Activated CD8-positive, alpha-beta T cell treated with anti-CD3 and anti-CD28 coated beads for 36 hours (primary cell): ENCODE measurements at places on chromosomes 2 and 18. TPM values are rescaled to one million over a fixed set of nuclear protein-coding genes. Genes with fewer than 3 reads are reported as not detected.

Gene TDRD15
- total RNA-seq, result not detected

Gene EDAR
- total RNA-seq, result 0.09 TPM

Gene TSPYL6
- total RNA-seq, result not detected

Gene EPG5
- total RNA-seq, result 15.3 TPM

Gene CD8B2
- 4.5 TPM for total RNA-seq

GRCh38 chr18:25896956-25897355 lies 193.5 kb downstream of the SS18 start:
- no peak for DNase-seq
- H3K27ac ChIP-seq, result no peak overlapping the region
- H3K4me3 ChIP-seq, result no peak overlapping the region
- H3K27me3 ChIP-seq, result peaks cover 7% of the 10 kb centered on the region
- H3K36me3 ChIP-seq, result no peaks in the 10 kb centered on the region
- H3K4me1 ChIP-seq, result peaks cover 3% of the 10 kb centered on the region

DNA sequence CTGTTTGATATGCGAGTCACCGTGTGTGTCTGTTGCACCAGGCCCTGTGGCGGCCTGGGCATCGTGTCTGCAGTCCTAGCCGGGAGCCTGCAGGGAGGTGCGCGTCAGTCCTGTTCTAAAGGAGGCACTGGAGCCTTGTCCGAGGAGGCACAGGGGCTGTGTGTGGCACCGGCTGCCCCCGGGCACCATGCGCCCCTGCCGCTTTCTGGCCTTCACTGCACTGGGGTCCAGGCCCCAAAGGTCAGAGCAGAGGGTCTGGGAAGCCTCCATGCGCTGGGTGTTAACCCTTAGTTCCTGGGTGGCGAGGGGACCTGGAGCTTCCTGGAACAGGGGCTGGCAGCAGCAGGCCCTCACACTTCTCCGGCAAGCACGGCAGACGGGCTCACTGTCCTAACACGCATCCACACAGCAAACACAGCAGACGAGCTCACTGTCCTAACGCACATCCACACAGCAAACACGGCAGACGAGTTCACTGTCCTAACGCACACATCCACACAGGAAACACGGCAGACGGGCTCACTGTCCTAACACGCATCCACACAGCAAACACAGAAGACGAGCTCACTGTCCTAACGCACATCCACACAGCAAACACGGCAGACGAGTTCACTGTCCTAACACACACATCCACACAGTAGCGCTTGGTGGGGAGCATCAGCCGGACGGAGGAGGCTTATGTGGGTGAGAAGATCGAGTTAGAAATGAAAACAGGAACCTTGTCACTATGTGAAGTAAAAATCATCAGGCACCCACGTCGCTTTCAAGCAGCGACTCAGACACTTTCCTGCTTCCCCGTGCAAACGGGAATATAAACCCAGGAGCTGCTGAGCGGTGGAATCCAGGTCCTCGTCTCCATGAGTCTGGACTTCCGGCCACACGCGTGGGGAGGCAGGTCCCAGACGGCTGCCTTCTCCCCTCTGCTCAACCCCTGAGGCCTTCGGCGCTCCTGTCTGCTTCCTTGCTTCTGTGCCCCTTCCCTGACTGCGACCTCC lies 65.3 kb downstream of the TPO start:
- H3K27me3 ChIP-seq, result no peaks in the 10 kb centered on the region
- H3K27ac ChIP-seq, result no peak overlapping the region
- H3K4me3 ChIP-seq, result no peak overlapping the region
- H3K36me3 ChIP-seq, result no peaks in the 10 kb centered on the region
- no peak for DNase-seq
- no peaks in the 10 kb centered on the region for H3K4me1 ChIP-seq

- H3K4me1 ChIP-seq, result peaks cover 25% of the 10 kb centered on the region
- peak; percentile 12 for DNase-seq
- no peak overlapping the region for H3K27ac ChIP-seq
- H3K36me3 ChIP-seq, result no peaks in the 10 kb centered on the region
- H3K27me3 ChIP-seq, result peaks cover 25% of the 10 kb centered on the region
These were observed 961 bp upstream of the SLC40A1 start for GRCh38 chr2:189581354-189582139.

GRCh38 chr2:151437630-151438029 lies 27.9 kb downstream of the RIF1 start:
- peaks cover 44% of the 10 kb centered on the region for H3K36me3 ChIP-seq
- no peak for DNase-seq
- H3K27ac ChIP-seq, result peak overlapping the region; percentile 36
- peaks cover 4% of the 10 kb centered on the region for H3K4me1 ChIP-seq

DNA sequence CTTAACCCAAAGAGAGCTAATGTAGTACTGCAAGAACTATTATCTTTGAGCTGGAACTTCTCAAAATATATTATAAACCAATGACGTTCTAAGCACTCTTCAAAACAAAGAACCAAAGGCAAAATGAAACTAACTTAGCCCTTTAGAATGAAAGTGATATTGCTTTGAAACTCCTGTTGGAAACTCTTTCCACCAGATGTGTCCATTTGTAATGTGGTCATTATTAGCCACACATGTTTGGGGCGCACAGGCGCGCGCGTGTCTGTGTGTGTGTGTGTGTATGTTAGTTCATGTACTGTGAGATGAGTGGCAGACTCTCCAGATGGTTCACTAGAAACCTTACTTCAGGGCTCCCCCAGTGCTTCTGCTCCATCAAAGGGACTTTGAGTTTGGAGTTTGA lies 323.4 kb downstream of the BCL11A start:
- H3K27ac ChIP-seq, result no peak overlapping the region
- no peak for DNase-seq
- no peaks in the 10 kb centered on the region for H3K36me3 ChIP-seq
- no peaks in the 10 kb centered on the region for H3K4me1 ChIP-seq
- H3K27me3 ChIP-seq, result no peaks in the 10 kb centered on the region

DNA sequence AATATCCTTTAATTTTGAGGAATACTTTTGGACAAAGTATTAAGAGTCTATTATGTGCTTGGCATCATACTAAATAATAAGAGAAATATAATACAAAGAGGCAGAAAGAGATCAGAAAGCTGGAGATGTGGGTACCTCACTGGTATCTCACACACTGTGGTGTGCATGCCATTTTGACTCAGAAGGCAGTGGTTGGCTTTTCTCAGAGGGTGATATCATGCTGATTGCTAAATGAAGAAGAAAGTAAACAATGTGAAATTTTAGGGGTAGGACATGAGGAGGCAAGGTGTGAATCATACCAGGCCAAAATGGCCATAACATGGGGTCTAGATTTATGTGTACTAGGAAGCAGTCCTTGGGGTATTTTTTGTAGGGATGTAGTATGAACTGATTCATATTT lies 16.6 kb upstream of the SPOPL start:
- no peak for DNase-seq
- H3K27me3 ChIP-seq, result no peaks in the 10 kb centered on the region
- H3K36me3 ChIP-seq, result no peaks in the 10 kb centered on the region

DNA sequence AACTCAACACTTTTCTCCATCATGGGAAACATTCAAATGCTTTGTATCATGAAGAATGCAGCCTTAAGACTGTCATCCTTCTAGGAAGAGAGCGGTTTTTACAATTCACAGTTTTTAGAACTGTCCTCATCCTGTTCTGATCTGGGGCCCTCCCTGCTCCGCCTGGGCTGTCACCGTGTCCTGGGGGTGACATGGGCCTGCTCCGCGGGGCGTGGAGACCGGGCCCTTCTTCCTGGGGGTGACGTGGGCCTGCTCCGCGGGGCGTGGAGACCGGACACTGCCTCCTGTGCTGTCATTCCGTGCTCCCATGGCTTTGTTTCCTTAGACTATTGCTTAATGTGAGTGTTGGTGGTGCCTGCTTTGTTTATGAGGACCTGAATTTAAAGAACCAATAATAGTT lies 122.8 kb downstream of the TMEM18 start:
- no peak overlapping the region for H3K27ac ChIP-seq
- H3K36me3 ChIP-seq, result no peaks in the 10 kb centered on the region
- H3K27me3 ChIP-seq, result peaks cover 11% of the 10 kb centered on the region
- no peaks in the 10 kb centered on the region for H3K4me1 ChIP-seq

GRCh38 chr2:234395891-234396420 lies 100.9 kb downstream of the ARL4C start:
- H3K4me3 ChIP-seq, result no peak overlapping the region
- H3K4me1 ChIP-seq, result peaks cover 63% of the 10 kb centered on the region
- H3K27ac ChIP-seq, result no peak overlapping the region
- DNase-seq, result no peak
- H3K27me3 ChIP-seq, result no peaks in the 10 kb centered on the region

DNA sequence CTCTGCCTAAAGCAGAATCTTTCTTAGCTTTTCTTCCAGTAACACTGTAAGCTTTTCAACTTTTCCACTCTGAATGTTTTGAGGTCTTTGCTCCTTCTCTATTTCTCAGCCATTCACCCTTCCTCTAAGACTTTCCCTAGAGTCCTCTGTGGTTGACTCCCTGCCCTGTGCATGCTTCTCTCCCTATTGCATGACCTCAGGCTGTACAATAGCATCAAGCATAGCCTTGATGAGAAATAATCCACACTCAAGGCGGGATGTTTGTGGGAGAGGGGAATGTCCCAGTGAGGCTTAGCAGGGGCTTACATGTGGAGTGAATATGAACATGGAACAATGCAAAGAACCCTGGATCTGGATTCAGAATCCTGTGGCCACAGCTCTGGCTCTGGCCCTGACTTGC lies 48.4 kb upstream of the IGFBP5 start:
- H3K36me3 ChIP-seq, result no peaks in the 10 kb centered on the region
- peaks cover 5% of the 10 kb centered on the region for H3K27me3 ChIP-seq
- no peaks in the 10 kb centered on the region for H3K4me1 ChIP-seq
- no peak overlapping the region for H3K27ac ChIP-seq
- no peak for DNase-seq

DNA sequence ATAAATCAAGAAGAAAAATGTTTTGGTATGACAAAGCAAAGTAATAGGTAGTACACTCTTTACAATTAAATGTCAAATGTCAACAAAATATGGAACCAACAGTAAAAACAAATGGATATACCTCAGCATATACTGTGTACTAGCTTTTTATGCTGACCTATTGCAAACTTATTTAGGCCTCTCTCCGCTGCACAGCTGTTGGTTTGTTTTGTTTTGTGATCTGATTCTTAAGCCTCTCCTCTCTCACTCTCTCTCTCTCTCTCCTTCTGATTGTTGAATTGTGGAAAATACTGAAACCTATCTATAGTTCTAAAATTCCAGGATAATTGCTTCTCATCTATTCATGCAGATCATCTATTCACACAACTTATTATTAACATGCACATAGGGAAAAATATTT lies 154.9 kb upstream of the ARHGAP28 start:
- no peaks in the 10 kb centered on the region for H3K36me3 ChIP-seq
- H3K27ac ChIP-seq, result no peak overlapping the region
- H3K27me3 ChIP-seq, result no peaks in the 10 kb centered on the region
- H3K4me1 ChIP-seq, result no peaks in the 10 kb centered on the region
